ENCODE measurements at places on chromosomes 2 and 18.

DNA sequence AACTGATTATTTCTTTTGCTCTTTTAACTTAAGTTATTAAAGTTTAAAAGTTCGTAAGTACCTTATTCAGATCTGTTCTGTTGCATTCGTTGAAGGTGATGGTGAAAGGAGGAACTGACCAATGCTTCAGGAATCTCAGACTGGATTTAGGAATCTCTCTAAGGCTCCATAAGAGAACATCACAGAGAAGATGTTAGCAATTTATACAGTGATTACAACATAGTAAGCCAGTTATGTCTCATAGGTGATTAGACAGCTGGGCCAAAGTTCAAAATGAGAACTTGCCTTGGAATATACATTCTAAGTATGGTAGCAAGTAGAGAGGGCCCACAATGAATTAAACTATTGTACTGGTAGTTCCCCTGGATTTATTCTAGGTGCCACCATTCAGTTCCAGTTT lies 3.2 kb downstream of the MARS2 start:
- no peak for DNase-seq

GRCh38 chr2:232633413-232634205 lies at the start of gene EFHD1:
EFHD1 (plus strand) TSS chr2:232633604; CDS start chr2:232633705, 101 bp downstream.
- DNase-seq, result peak; percentile 55

GRCh38 chr2:86035376-86035882 lies 70.3 kb downstream of the POLR1A start:
- DNase-seq, result no peak

GRCh38 chr18:57427429-57428201 lies 7.6 kb upstream of the ONECUT2 start:
- no peak for DNase-seq

DNA sequence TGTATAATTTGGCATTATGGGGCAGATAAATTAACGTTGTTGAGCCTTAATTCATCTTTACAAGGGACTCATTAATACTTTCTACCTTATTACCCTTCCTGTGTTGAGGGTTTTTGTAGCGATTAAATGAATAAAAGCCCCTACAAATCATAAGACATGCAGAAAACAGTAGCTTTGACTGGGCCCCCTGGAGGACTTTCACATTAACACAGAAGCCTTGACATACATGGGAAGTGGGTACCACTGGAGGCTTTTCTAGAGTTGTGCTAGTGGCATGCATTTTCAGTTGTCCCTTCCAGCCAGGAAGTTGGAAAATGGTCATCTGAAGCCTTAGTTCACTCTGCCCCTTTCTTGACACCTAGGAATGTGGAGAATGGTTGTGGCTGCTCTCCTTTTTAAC lies 30.2 kb downstream of the MTA3 start:
- no peak for DNase-seq

- DNase-seq, result no peak
Observed at GRCh38 chr2:40150266-40150665, 301.6 kb downstream of the SLC8A1 start.

DNA sequence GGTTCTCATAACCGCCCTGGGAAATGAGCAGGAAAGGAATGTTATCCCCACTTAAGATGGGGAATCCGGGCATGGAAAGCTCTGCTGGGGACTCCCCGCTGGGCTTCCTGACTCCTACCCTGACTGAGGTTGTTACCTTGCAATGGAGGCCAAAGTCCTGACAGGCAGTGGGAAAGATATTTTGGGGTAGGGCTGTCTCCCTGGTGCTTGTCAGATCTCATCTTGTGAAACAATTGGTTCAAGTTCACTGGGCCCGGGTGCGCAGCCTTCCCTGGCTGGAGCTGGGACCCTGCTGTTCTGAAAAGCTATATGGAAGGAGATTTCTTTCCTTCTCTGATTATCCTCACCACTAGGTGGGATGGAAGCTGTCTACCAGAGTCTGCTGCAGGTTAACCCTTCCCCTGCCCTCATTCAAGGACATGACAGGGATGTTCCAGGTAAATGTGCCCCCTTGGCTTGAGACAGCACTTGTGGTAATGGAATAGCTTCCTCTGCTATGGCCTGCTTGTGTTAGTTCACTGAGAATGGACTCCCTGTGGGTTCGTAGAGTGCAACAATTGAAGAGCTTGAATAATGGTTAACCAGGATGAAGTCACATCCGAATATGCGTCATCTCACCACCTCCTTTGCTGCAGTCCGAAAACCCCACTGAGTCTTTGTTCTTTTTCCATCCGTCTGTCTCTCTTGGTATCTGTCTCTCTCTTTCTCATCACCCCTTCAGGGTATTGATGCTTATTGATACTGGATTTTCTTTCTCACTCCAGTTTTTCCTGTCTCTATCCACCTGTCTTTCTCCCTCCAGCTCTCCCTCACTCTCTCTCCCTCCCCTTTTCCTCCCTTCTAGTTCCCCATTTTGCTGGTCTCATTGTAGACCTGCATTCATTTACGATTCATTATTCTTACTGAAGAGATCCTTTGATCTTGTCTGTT lies 67.8 kb upstream of the EPAS1 start:
- DNase-seq, result no peak

DNA sequence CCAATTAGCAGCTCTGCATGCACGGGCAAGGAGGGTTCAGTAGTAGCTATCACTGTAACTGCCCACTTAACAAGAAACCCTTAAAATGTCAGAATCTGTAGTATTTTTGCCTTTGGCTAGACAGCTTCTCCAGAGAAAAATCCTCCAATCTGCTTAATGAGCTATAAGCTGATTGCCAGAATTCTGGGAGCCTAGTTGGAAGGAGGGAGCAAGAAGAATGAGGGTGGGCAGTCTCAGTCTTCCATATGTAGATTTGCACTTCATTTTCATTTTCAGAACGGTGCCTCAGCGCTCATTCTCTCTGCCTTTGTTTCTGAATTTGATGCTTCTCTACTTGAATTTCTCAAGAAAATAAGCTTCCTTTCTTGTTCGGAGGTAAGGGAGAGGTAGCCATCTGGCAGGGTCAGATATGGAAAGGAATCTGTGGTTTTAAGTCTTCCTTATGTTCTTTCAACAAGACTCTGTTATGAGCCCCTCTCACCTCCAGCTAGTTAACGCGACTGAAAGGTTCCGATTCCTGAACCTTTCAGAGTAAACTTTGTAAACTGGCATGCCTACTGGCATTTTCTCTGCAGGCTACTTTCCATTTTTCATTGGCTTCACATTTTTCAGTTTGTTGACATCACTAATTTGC lies 53.5 kb downstream of the HNRNPLL start:
- no peak for DNase-seq

GRCh38 chr2:26034637-26034992 lies 731 bp downstream of the RAB10 start:
- no peak for DNase-seq

- DNase-seq, result no peak
Observed at GRCh38 chr18:76370201-76370600, 124.8 kb downstream of the ZNF516 start.

GRCh38 chr18:42719221-42719620 lies 396.3 kb downstream of the RIT2 start:
- DNase-seq, result no peak

DNA sequence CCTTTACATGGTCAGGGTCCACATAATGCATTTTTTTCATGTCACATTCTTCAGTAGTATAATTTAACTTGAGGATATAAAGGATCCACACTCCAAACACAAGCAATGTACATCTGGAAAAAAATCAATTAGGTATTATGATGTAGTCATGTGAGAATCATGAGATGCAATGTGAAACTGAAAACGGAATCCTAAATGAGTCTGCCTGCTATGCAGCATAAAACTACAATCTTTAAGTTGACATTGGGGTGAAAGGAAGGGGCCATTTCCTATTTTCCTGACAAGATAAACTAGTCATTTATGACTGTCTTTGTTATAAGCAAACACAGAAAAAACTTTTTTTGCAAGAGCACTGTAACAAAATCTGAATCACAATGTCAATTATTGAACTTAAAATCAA lies 27.6 kb downstream of the ST3GAL5 start:
- no peak for DNase-seq

GRCh38 chr2:163612332-163612731 lies 123.5 kb downstream of the FIGN start:
- DNase-seq, result no peak

DNA sequence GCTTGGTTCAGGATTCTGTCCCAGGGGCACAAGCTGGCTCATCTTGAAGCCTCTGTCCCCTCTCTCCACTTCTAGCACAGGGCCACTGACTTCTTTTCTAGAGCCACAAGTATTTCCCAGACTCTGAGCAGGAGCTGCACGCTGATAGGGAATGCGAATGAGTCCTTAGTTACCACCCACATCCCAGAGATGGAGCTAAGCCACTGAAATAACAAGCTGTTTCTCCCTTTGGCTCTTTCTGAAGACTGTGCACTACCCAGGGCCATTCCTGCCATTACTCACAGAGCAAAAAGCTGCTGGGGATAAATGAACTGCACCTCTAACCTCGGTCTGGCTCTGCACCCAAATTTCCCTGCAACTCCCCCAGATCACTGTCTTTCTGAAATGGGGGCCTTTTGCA lies 70.6 kb downstream of the TSN start:
- DNase-seq, result no peak

GRCh38 chr18:22827741-22828140 lies 105.4 kb upstream of the RBBP8 start:
- DNase-seq, result no peak

DNA sequence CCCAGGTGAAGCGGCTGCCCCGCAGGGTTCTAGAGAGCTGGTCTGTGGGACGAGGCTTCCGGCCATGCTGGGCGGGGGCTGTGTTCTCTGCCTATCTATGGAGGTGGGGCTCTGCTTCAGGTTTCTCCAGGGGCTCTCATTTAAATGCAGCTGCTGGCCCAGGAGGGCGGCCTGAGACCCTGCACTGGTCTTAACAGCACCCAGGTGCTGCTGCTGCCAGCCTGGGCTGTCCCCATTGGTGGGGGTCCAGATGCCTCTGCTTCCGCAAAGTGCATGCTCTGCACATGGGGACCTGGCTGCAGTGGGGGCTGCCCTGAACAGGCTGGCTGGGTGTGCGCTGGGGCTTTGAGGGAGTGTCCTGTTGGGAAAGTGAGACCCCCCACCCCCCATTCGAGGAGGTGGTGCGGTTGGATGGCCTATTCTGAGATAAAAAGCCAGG lies 29.7 kb upstream of the ALLC start:
- no peak for DNase-seq

Measured in cortex of kidney (tissue), 1 donor.